ENCODE measurements at places on chromosomes 13 and 19. TPM values are rescaled to one million over a fixed set of nuclear protein-coding genes. Genes with fewer than 3 reads are reported as not detected.
A peak's percentile ranks its signal among the peaks of the same experiment; 100 is the strongest.

GRCh38 chr19:7550987-7551761 is 15.7 kb downstream of the PNPLA6 start:
- DNase-seq, result no peak

Gene LILRB5
- total RNA-seq, result not detected

DNA sequence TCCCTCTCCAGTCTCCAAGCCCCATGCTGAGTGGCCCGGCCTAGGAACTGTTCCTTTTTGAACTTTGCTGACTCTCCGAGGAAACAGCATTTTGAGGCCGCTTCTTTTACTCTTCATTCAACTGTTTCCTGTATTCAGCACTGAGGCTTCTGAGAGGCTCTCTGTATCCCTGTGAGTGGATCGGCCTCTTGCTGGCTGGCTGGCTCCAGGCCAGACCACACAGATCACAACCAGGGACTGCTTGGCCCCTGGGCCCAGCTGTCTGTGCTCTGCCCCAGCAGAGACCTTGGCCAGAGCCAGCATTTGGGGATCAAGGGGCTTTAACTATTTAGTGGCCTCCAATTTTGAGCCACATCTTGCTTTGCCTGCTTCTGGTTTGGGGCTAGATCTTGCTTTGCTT is 75.6 kb upstream of the KL start:
- DNase-seq, result no peak

DNA sequence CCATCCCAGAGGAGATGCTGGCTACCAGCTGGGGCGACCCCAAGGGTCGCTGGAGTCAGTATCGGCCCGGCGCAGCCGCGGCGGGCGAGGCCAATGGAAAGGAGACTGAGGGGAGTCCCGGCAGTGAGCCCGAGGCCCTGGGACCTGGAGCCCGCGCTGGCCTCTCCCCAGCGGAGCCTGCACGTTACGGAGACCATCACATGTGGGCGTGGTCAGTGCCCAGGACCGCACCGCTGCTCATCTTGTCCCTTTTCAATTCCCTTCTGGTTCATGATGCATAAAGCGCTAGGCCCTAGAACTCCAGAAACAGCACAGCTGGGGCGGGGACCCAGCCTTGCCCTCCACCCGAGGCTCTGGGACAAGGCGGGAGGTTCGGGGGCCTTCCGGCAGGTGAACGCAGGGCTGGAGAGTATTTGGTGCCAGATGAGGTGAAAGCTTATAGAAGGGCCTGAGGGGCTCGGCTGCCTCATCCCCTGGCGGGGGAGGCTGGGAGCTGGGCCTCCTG is 8.0 kb downstream of the C19orf25 start:
- no peak for DNase-seq

DNA sequence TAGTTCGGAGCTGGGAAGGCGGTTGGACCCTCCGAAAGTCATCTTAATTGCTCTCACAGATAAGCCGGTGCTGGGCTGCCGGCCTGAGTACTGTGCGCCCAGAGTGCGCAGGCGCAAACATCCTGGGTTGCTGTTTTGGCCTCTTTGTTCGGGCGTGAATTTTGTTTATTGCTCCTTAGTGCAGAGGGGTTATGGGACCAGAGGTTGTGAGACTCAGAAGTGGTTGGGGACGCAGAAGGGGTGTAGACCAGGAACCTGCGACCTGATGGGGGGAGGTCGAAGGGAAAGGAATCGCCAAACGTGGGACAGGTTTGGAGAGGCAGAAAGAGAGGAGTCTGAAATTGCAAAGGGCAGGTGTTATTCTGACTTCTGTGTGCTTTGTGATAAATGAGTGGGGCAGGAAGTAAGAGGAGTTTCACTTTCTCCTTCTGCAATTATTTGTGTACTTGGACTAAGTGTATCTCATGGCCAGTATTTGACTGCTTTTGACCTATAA is 607 bp upstream of the ZNF566 start:
- peak; percentile 81 for DNase-seq

GRCh38 chr13:44063467-44063866 is 183.8 kb downstream of the LACC1 start:
- DNase-seq, result no peak

- DNase-seq, result no peak
Observed at GRCh38 chr13:102904408-102904862, 58.6 kb downstream of the ERCC5 start.

GRCh38 chr13:43879755-43880181 is at the start of gene LACC1:
Gene LACC1 (plus strand): TSS chr13:43879904. CDS start chr13:43880986, 1,082 bp downstream.
- DNase-seq, result no peak

Gene CFD
- total RNA-seq, result 9.2 TPM

Gene ELANE
- total RNA-seq, result not detected

DNA sequence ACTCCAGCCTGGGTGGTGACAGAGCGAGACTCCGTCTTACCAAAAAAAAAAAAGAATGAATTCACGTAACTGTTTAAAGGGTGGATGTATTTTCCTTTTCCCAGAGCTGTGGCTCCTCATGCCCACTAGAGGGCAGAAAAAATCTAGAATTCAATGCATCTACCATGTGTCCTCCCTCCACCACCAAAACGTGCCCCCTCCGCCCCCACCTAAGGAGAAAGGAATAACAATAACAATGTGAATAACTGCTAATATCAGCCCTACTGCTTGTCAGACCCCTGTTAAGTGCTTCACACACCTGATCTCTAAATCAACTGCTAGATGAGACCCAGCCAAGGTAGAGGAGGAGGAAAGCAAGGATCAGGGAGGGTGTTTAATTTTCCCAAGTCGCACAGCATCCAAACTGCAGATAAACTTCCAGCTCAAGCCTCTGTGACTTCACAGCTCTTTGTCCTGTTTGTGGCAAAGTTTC is 20.2 kb upstream of the PNMA8B start:
- peak; percentile 19 for DNase-seq

Gene OR7E24
- not detected for total RNA-seq

GRCh38 chr13:97240788-97241734 is 18.9 kb downstream of the MBNL2 start:
- no peak for DNase-seq

DNA sequence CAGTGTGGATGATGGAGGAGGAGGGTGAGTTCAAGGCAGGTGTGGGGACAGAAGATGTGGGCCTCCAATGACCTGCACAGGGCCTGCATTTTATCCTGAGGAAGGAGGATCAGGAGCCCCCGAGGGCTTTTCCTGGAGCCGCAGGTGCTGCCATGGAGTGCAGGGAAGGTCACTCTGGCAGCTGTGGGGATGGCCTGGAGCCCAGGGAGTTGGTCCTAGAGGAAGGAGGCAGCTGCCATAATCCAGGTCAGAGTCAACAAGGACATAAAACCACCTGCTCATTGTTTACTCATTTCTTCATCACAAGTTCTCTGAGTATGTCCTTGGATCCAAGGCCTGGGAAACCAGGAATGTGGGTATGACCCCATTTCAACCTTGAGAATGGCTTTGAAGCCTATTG is 87.2 kb downstream of the SCGB2B2 start:
- no peak for DNase-seq

Gene UNC13A
- total RNA-seq, result 0.69 TPM

Gene CGB8
- total RNA-seq, result not detected

Gene NKPD1
- total RNA-seq, result 0.07 TPM

Gene SHISA7
- not detected for total RNA-seq

DNA sequence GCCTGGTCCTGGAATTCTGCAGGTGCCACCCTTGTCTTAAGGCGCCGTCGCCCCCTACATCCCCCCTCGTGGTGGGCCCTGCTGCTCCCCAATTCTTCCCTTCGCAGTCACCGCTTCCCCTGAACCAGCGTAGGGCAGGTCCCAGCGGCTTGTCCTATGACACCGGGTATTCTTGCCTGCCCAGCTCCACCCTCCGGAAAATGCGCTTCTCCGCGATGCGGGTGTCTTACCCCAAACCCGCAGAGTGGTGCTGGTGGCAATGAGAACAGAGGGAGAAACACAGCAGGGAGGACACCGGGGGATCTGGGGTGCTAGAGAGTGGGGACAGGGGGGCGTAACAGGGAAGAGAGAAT is 9.0 kb downstream of the ZNF808 start:
- no peak for DNase-seq

GRCh38 chr13:91893040-91893439 is 494.6 kb downstream of the GPC5 start:
- DNase-seq, result no peak

DNA sequence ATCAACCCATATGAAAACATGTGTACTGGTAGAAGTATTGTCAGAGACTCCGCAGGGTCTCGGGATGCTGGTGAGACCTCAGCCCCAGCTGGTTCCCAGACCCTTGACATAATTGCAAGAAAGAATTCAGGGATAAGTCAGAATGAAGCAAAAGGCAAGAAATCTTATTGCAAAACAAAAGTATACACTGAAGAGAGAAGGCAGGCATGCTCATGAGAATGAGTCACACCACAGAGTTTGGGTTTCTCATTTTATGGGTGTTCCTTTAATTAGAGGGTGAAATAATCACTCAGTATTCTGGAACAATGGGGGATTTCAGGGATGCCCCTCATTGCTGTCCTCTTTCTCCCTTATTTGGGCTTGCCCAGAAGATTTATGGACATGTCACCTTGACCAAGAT is 1423.8 kb upstream of the MIR17HG start:
- no peak for DNase-seq

Gene PSG11
- not detected for total RNA-seq

- no peak for DNase-seq
Observed at GRCh38 chr13:38902551-38902950, 88.1 kb downstream of the STOML3 start.

DNA sequence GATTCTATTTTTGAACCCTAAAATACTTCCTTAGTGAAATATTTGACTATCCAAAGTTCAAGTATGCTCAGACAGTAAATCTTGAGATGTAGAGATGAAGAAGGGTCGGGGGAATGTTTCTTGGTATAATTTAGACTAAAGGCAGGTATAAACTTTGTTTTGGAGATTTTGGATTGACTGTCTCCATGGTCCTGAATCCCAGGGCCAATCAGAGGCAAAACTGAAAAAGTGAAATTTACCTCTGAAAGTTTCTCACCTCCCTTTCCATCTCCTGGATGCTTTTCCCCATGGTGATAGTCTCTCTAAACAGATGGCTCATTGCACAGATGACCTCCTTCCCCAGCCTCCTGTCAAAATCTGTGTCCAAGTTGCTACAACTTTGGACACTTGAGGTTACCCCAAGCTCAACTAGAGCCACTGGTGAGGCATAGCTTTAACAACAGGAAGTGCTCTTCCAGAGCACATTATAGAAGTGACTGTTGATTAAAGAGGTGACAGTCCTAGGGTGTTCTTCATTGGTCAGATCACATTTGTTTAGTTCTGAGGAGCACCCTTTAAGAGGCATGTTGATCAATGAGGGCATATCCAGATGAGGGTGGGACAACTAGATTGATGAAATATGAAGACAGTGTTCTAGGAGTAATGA is 128.4 kb downstream of the AKAP11 start:
- DNase-seq, result no peak

GRCh38 chr19:55467236-55468053 is 2.9 kb upstream of the C19orf85 start:
- no peak for DNase-seq

Gene POSTN
- total RNA-seq, result 0.58 TPM

GRCh38 chr13:85693889-85694511 is 105.2 kb downstream of the SLITRK6 start:
- peak; percentile 3 for DNase-seq

Gene RFPL4AL1
- not detected for total RNA-seq

DNA sequence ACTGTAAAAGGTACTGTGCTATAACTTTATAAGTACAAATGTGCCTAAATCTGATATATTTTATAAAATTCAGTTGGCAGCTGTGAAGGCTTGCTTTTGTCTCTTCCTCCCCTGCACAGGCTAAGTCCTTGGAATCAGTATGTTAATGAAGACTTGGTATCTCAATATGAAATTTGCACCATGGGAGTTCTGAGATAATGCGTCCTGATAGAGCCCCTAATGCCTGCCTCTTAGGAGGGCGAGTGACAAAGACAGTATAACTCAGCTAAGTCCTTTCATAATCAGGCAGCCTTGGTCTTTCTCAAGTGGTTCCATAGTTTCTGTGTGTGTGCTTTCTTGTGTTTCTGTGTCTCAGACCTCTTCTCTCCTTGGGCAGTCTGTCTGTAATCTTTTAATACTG is 14.7 kb downstream of the LRCH1 start:
- DNase-seq, result no peak

- DNase-seq, result no peak
Observed at GRCh38 chr19:21912654-21913053, 76.7 kb upstream of the ZNF43 start.

DNA sequence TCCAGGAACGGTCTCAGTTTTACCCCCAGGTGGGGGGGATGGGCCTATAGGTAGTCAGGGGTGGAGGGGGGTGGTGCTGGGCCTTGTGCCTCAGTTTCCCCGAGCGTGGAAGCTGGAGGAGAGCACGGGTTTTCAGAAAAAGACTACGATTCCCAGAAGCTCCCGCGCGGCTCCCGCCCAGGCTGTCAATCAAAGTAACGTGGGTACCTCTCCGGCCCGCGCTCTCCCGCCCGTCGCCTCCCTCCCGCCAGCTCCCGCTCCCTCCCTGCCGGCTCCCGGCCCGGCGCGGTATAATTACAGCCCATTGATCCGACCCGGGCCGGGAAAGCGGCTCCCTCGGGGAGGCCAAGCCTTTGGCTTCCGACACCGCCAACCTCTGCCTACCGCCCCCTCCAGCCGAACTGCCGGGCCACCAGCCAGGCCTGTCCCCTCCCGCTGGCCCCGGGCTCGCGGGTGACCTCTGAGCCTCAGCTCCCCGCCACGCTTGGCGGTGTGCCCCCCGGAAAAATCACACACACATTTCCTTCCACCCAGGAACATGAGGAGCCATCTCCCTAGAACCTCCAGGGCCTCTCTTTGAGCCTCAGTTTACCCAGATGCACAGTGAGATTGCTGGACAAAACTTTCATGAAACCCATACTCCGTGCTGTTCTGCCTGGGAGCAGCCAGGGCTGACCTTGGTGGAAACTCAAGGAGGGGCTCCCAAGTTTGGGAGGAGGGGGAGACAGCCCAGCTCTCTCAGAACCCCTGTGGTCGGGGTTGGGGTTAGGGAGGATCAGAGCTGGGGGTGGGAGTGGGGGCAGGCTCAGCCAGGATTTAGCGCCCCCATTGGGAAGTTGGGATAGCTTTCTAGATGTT is 7.3 kb upstream of the TLE2 start:
- DNase-seq, result peak; percentile 78

Measured in NCI-H460 (cell line).